ENCODE measurements at places on chromosomes 4 and X.

DNA sequence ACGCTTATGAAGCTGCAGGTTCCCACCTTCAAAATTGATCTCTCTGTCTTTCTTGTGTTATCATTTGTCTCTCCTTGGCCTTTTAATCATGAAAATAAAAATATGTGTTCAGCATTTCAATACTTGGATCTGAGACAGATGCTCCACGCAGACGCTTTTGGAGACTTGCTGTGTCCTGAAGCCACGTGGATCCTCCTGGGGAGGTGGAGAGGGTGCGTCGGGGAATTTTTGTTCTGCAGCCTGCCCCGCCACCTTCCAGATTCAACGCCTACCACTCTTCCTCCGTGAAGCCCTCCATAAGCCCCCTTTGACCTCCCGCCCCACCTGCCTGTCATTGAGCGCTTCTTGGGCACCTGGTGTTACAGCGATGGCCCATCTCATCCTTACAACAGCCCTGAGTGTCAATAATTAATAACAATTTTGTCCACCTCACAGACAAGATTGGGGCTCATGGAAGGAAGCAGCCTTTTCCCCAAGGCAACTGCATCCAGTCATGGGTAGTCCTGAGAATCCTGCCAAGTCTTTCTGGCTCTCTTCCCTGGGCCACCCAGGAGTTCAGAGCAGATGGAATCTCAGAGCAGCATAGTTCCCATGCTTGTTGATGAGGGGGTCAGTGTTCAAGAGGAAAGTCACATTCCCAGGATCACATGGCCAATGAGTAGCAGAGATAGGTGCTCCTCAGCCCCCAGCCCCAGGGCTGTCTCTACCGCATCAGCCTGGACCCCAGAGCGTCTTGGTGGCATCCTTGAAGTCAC, 172.6 kb upstream of the PSAPL1 start:
- no peak for DNase-seq

DNA sequence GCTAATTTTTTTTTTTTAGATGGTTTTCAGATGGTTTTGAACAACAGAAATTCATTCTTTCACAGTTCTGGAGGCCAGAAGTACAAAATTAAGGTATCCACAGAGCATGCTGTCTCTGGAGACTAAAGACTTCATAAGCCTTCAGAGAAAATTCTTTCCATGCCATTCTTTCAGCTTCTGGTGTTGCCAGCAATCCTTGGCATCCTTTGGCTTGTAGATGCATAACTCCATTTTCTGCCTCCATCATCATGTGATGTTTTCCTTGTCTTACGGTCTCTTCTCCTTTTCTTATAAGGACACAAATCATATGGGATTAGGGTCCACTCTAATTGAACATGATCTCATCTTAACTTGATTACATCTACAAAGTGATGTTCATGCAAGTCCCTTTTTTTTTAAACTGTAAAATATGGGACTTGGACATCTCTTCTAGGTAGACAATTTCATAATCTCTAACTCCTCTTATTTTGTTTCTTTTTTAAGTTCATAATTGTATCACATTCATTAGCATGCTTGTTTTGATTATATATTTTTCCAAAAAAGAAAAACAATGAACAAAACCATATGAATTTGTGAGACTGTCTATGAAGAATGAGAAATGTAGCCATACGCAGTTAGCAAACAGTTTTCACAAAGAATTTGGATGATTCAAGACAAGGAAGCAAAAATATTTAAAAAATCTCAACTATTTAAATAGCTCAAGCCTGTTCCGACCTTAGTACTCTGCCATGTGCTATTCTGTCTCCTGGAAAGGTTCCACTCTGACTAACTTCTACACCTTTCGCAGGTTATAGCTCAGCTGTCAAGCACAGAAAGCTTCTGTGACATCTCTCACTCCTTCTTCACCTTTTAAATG, 53.1 kb upstream of the GIMD1 start:
- no peak for DNase-seq

DNA sequence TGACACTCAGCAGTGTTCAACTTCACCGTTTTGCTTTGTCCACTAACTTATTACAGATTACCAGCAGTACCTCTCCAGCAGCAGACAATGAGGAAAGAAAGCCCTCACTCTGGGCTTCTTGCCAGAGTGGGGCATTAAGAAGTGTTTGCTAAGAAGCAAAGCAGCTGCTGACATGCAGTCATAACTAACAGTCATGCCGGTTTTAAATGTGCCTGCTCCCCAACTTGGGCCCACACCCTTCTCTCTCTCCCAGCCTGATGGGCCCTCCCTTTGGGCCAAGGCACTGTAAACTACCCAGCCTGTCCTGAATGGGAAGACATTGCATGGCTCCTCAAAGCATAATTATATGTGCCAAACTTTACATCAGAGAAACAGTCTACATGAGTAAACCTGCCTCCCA, 54.6 kb upstream of the HHIP start:
- no peak for DNase-seq

DNA sequence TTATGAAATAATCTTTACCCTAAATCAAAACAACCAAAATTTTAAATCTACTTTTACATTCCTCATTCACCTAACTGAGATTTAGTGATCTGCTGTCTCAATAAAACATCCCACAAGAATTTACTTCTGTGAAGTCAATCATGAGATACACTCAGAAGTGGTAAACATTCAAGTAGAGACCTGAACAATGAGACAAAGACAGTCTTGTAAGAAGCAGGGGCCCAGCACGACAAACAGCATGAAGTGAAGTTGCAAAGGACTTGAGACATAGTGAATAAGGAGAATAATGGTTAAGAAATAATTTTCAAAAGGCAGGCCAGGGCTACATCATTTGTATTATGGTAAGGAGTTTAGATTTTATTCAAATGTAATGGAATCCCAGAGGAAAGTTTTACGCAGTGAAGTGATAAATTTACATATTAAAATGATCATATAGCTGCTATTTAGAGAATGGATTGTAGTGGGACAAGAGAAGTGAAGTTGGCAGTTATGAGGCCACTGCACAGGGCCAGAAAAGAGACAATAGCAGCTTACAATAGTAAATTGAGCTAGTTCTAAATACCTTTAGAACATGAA, 101.9 kb downstream of the MAB21L2 start:
- no peak for DNase-seq

DNA sequence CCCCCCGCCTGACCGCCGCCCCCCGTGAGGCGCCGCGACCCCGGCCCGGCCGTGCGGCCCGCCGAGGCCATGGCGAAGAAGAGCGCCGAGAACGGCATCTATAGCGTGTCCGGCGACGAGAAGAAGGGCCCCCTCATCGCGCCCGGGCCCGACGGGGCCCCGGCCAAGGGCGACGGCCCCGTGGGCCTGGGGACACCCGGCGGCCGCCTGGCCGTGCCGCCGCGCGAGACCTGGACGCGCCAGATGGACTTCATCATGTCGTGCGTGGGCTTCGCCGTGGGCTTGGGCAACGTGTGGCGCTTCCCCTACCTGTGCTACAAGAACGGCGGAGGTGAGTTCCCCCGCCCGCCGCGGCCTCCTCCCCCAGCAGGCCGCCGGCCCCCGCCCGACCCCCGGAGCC, 780 bp downstream of the SLC6A8 start:
- DNase-seq = no peak

DNA sequence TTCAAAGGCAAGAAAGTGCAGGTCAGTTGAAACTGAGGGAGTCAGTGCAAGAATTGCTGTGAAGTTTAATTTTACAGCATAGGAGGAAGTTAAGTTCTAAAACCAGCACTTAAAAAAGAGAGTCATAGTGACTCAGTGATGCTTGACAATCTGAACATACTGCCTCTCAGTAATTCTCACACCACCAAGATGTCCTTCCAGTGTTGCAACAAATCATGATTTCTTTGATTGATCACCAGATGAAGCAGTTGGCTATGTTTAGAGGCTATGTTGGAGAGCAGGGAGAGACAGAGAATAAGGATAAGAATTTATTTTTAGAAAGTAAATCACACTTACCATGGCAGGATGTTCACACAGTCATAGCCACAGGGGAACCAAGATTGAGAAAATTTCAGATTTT, 13.2 kb downstream of the TRIM2 start:
- DNase-seq = no peak
